ENCODE measurements at places on chromosomes 4 and X.

DNA sequence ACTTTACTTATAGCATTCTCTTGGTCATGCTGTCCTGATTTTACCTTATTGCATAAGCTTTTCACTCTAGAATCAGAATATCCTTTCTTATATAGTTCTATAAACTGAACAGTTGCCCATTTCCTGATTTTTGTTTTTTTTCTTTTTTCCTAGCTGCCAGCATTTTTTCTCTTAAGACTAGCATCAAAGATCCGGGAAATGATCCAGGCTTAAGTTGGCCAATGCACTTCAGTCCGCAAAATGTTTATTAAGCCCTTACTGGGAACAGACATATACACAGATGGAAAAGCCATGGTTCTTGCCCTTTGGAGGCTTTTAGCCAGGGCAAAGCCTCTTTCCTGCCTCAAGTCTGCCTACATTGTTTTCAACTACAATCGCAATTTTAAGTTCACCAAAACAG lies 10.1 kb upstream of the BMP2K start:
- DNase-seq: no peak

DNA sequence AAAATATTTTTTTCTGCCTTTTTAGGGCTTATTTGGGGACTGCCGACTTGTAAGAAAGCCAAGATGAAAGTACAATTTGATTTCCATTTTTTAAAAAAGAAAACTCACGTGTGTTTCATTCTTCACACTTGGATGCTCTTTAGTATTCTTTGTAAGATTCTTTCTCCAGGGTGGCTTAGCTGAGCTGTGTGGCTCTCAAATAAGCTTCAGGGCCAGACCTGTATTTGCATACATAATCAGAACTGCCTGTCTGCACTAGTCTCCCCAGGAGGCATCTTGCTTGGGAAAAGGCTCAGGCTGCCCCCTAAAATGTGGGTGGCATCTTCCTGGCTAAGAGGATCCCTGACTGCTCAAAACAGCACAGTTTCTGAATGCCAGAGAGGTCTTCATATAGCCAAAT lies 498.4 kb downstream of the MID1IP1 start:
- DNase-seq: no peak

DNA sequence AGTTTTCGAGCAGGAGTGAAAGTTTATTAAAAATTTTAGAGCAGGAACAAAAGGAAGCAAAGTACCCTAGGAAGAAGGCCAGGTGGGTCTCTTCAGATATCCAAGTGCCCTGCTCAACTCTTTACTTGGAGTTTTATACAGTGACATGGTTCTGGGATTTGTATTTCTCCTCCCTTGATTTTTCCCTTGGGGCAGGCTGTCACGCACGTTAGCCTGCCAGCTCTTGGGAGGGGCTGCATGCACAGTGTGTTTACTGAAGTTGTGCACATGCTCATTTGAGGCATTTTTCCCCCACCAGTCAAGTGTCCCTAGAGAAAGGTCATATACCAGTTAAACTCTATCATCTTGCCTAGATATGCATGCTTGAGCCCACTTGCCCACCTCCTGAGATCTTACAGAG lies 102.5 kb upstream of the GABRA2 start:
- DNase-seq: no peak

DNA sequence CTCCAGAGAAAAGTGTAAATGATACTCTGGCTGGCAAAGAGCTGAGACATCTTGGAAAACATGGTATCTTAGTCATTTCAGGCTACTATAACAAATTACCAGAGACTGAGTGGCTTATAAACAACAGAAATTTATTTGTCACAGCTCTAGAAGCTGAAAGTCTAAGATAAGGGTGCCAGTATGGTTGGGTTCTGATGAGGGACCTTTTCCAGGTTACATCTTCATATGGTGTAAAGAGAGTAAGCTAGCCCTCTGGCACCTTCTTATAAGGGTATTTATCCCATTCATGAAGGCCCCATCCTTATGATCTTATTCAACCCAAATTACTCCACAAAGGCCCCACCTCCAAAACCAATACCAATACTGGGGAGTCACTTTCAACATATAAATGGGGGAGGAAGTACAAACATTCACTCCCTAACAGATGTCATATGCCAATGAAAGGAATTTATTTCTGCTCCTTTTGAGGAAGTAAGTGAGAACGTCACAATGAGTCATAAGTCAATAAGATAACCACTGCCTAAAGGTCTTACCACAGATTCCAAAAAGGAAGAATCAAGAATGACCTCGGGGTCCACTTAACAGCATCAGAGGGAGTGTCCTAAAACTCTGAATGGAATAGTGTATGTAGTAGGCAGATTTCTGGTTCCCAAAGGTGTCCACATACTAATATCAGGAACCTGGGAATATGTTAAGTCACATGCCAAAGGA lies 246.6 kb downstream of the OPHN1 start:
- no peak for DNase-seq

GRCh38 chr4:139247241-139247640 lies 32.8 kb downstream of the MGARP start:
- DNase-seq: no peak

GRCh38 chr4:84639145-84639544 lies 56.2 kb downstream of the CDS1 start:
- DNase-seq: no peak

DNA sequence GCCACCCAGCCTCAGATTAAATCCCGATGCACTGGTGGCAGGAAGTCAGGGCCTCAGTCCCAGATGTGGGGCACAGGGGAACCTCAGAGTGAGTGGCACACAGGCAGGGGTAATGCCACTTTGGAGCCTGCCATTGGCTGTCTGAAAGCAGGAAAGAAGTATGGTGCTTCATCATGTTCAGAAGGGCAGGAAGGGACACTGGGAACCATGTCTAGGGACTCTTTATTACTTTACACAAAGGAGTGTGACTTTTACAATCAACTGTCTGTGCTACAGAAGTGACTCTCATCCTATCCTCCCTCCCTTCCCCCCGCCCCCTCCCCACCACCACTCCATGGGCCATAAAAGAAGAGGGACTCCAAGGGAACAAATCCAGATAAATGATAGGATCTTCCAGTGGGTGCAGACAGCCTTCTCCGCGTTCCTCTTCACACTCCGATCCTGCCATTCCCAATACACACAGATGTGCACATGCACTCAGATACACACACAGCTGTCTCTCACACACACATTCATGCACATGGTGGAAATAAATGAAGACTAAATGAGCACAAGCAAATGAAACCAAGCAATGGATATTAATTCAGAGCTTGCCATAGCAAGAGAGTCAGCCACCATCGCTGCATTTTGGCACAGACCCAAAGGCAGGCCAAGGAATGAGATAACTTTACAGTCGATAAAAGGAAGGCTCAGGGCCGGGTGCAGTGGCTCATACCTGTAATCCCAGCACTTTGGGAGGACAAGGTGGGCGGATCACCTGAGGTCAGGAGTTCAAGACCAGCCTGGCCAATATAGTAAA lies 2.5 kb upstream of the TMEM154 start:
- DNase-seq: no peak

- no peak for DNase-seq
Observed at GRCh38 chrX:123588723-123589122, 144.1 kb downstream of the THOC2 start.

GRCh38 chr4:87679449-87680169 lies 29.5 kb downstream of the DMP1 start:
- peak; percentile 41 for DNase-seq

DNA sequence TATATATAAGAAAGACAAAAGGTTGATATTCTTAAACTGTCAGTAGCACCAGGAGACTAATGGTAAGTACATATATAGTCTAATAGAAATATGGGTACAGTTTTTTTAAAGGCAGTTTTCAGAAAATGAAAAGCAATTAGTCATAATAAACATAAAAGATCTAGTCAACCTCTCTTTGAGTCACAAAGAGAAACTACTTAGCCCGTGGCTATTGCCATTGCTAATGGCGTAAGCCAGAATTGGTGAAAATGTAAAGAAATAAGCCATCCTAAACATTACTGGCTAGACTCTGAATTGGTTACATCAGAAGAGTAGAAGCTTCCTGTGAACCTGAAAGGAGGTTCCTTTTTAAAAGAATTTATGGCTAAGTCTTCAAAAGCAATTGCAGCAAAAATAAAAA lies 668.7 kb upstream of the CPEB2 start:
- DNase-seq: no peak

- no peak for DNase-seq
Observed at GRCh38 chr4:153816542-153816941, 27.7 kb upstream of the SFRP2 start.

GRCh38 chr4:138062929-138063328 lies 179.2 kb downstream of the SLC7A11 start:
- DNase-seq: no peak

DNA sequence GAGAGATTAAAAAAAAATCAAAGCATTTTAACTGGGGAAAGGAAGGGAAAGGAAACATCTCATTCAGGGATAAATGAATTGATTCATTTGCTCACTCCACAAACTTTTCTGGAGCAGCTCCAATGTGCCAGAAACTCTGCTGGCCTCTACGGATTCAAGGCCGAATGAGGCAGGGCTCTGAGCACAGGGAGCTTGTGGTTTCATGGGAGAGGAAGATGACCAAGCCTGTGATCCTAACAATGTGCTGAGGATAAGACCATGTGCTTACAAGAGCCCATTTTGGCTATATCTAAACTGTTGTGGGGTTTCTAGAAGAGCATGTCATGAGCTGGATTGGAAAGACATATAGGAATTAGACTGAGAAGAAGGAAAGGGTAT lies 137.5 kb downstream of the ZNF674 start:
- DNase-seq: no peak

DNA sequence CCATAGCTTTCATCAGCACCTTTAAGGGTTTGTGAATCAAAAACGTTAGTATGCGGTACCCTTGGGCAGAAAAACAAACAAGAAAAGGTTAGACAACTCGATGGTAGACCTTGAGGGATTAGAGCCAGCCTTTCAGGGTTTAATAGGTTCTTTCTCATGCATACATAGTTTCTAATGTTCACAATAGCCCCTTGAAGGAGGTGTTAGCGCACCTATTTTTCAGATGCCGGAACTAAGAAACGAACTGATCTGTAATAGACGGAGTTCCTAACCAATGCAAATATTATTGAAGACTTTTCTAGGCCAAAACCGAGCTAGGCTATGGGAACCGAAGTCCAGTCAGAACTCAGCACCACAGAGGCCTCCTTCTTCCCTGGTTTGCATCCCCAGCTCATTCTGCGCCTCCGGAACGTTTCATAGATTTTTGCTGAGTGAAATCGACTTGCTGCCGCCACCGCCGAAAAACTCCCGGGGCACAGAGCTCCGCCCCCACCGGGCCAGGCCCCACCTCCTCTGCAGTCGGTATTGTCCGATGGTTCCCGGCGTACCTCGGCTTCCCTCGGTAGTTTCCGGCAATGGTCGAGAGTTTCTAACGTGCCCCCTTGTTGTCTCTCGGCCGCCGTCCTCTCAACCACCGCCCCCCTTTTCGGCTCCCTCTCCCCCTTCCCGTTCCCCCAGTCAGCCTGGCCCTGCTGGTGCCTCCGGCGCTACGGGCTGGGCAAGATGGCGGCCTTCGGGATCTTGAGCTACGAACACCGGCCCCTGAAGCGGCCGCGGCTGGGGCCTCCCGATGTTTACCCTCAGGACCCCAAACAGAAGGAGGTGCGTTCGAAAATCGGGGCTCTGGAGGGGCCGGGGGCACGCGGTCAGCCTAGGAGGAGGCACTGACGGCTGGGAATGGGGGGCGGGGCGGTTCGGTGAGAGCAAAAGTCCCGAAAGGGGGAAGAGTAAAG lies at the start of gene MED12:
TSS of gene MED12 (plus strand) at position 565 of the 953 bp plus-strand sequence. CDS start at position 724, 159 bp downstream.
- peak; percentile 13 for DNase-seq

DNA sequence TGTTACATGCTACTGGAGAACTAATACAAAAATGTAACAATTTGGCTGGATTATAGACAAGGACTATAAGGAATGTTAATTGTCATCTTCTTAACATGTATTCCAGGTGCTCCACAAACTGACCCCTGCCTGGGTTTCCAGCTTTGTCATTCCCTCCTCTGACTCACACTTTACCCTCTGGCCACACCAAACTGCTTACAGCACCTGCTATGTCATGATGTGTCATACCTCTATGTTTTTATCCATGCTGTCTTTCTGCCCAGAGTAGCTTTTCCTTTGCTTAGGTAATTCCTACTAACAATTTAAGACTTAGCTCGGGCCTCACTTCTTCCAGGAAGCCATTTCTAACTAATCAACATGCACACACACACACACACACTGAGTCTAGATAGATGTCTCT lies 14.0 kb upstream of the SHROOM4 start:
- DNase-seq: no peak

DNA sequence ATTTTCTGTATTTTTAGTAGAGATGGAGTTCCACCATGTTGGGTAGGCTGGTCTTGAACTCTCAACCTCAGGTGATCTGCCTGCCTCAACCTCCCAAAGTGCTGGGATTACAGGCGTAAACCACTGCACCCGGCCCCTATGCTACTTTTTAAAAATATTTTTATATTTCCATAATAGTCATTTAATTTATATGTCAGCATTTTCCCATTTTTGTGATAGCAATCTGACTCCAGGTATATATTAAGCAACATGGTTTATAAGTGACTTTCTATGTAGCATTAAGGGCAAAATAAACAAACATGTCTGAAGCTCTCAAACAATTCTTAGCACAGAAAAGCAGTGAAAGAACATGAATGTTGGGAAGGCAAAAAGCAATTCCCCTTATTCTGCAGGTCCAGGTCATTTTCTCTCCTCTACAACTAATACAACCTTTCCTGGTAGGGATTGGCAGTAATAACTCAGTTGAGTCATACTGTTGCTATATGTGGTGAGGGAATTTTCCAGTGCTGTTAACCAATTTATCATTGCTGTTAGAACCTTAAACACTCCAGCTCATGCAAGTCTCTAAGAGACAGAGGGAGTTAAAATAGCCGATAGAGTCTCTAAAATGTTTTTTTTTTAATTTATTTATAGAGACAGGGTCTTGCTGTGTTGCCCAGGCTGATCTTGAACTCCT lies 24.0 kb downstream of the SMIM14 start:
- DNase-seq: no peak
